ENCODE measurements at places on chromosomes 11 and 22.
A peak's percentile ranks its signal among the peaks of the same experiment; 100 is the strongest.

DNA sequence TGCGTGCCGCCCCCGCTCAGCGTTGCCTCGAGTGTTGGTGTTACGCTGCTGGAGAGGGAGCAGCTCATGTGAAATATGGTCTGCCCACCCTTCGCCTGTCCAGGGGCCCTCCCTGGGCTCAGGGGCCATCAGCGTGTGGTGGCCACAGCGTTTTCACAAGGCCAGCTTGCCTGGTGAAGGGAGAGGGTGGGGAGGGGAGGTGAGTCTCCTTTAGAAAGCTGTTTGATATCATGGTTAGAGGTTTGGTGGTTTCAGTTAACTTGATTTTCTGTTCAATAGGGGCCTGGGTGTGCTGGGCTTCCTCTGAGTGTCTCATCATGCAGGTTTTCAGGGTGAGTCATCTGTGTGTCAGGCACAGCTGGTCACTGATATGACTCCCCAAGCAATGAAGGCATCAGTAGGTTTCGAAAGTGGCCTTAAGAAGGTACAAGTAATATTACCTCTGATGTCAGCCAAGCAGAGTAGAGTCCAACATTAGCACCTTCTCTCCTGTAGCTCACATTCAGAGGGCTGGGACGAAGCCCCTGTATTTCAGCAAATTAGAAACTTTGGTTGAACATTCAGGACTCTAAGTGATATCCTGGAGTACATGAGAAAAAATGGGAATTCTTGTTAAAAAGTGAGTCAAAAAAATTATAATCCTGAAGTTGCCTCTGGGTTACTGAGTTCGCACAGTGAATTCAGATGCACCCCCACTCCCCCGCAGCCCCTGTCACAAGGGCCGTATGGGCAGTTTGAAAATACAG, 172.5 kb downstream of the TBC1D22A start:
- peak; percentile 82 for DNase-seq

- no peak for DNase-seq
These were observed 36.4 kb downstream of the KCNJ4 start for GRCh38 chr22:38418589-38418988.

- DNase-seq: no peak
These were observed 49.1 kb downstream of the C11orf91 start for GRCh38 chr11:33651555-33651954.

DNA sequence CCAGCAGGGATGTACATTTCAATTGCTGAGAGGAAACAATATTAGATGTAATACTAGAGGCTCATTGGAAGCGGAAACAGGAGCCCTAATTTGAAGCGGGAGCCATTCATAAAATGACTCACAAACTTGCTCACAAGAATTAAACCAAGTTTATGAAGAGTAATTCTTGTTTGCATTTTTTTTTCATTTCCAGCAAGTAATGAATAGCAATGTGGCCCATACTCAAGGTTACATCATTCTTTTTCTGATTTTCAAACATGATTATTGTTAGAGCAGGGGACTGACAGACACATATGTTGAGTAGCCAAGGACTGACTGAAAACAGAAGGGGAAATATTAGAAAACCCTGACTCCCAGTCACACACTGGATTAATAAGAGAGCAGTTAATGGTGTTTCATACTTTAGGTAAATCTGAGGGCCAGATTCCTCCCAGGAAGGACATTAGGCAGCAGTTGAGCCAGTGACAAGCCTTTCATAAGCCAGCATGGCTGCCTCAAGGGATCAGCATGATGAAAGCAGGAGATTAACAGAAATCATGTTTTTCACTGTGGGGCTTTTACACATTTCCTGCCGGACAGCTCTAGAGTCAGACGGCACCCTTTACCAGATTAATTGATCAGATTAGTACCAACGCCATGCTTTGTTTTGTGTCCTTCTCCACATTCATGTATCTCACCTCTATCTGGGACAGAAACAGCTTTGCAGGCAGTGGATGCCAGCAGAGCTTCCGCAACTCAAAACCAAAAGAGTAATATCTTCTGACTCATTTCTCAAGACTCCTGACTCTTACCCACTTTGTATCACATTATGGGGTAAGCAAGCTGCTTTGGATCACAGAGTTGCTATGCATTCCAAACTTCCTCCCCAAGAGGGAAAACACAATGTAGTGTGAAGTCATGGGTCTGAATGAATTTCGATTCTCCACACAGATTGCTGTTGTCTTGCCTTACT, 831.6 kb downstream of the KCNA4 start:
- DNase-seq: no peak

DNA sequence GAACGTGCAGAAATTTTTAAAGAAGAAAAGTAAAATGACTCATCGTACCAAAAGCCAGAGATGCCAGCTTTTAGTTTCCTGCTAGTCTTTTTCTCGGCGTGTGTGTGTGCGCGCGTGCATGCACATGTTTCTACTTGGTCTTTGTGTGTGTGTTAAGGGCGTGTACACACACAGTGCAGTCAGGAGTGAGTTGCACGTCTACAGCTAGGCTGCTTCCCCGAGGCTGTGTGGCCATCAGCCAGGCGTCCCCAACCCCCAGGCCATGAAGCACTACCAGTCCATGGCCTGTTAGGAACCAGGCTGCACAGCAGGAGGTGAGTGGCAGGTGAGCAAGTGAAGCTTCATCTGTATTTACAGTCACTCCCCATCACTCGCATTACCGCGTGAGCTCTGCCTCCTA, 36.4 kb downstream of the KCNQ1 start:
- DNase-seq: no peak

DNA sequence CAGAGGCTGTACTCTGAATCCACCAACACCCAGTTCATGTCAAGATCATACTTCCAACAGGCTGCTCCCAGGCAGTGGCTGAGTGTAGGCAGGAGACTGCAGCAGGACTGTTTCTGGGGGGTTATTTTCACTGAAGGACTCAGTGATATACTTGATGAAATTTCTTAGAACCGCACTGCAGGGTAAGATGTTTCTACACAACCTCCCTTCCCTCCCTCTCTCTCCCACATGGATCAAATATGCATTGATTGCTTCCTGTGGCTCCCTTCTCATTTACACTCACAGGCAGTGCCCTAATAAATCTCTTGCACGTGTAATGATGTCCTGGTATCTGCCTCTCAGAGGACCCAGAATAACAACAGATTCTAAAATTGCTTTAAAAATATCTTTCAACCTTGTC, 251.3 kb upstream of the CCDC179 start:
- no peak for DNase-seq

- DNase-seq: no peak
These were observed 4.4 kb downstream of the ABCG4 start for GRCh38 chr11:119153049-119153818.

GRCh38 chr11:62573006-62573591, 592 bp downstream of the EEF1G start:
- DNase-seq: peak; percentile 24

GRCh38 chr22:36953239-36954080, 40.0 kb downstream of the CSF2RB start:
- no peak for DNase-seq

DNA sequence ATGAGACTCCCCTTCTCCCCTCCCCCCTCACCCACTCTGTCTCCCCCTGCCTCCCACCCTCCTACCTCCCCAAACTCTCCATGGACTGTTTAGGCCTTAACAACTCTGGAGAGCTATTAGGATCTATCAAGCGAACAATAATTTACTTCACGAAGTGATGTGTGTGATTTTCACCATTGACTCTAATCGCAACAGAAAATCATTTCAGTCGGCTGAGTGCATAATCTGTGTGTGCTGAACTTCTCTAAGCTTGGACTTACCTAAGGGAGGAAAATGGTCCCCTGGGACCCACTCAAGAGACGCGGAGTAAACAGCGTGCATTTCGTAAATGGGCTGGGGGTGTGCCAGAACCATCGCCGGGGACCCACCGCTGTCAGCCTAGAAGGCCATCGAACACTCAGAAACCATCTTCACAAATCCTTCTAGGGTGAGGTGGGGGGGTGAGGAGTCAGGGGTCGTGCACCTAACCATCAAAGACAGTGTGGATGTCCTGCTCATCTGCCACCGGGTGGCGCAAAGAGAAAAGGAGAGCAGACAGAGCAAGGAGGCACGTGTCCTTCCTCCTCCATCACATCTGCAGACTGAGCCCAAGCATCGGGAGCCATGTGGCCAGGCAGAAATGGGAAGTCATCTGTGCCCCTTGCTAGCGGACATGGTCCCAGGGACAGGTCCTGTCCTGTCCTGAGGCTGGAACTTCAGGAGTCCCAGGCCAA, 62.1 kb upstream of the NUP50 start:
- peak; percentile 87 for DNase-seq

- DNase-seq: no peak
These were observed 45.8 kb downstream of the HEPHL1 start for GRCh38 chr11:94066901-94067429.

DNA sequence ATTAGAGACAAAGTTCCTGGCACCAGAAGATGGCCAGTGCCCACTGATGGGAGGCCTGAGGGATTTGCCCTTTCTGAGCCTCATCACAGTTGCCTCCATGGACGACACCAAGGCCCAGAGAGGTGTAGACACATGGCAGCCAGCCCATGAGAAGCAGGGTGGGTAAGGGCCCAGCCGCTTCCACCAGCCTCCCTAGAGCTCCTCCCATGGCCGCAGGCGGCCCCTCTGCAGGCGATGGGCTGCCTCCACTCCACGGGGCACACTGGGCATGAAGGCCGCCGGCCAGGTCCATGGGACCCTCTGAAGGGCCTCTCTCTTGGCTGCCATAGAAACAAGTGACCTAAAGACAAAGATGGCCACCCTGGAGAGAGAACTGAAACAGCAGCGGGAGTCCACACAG, 14.5 kb downstream of the CCDC157 start:
- no peak for DNase-seq

All from suppressor macrophage treated with lipopolysaccharide for 1 hour (primary cell).